ENCODE measurements at places on chromosomes 16 and 17.

GRCh38 chr16:28974437-28975157, at the start of gene SPNS1:
Gene SPNS1 (plus strand): TSS chr16:28974778. CDS start chr16:28975152, 374 bp downstream.
- DNase-seq = peak; percentile 83

- DNase-seq = no peak
Measured at GRCh38 chr17:73645050-73645871, 1.0 kb upstream of the SDK2 start.

DNA sequence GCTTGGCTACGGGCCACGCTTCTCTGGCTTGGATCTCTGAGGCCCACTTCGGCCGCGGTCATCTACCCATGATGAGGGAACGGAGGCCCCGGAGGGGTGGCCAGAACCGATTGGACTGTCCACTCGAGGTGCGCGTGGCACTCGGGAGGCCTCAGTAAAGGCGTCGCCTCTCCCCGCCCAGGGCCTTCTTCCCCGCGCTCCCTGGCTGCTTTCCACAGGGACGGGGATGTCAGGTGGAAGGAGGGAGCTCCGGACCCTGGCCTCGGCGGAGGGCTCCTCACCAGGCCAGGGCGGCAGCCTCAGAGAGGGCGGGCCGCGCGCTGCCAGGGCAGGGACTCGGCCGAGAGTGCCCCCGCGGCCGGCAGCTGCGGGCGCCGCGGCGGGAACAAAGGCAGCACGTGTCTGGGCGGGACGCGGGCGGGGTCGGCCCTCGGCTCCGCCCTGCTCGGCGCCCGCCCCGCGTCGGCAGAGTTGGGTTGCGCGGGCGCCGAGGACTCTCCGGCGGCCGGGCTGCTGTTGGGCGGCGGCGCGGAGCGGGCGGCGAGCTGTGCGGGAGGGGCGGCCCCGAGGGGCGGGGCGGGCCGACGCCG, 587 bp upstream of the CDK5R1 start:
- DNase-seq = peak; percentile 27

DNA sequence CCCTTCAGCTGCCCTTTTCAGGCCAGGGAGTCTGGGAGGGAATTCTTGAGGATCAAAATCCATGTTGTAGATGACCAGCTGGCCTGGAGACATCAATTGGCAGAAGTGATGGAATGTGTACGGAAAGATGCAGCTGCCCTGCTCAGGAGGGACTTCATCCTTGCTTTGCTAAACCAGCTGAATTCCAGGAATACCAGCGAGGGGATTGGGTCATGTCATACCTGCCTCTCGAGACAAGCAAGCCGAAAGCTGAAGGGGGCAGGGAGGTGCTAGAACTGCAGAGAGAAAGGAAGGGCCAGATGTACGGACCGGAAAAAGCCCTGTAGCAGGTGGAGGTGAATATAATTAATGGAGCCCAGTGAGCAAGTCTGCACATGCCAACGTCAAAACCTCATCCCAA, 25.6 kb upstream of the NTN1 start:
- no peak for DNase-seq

DNA sequence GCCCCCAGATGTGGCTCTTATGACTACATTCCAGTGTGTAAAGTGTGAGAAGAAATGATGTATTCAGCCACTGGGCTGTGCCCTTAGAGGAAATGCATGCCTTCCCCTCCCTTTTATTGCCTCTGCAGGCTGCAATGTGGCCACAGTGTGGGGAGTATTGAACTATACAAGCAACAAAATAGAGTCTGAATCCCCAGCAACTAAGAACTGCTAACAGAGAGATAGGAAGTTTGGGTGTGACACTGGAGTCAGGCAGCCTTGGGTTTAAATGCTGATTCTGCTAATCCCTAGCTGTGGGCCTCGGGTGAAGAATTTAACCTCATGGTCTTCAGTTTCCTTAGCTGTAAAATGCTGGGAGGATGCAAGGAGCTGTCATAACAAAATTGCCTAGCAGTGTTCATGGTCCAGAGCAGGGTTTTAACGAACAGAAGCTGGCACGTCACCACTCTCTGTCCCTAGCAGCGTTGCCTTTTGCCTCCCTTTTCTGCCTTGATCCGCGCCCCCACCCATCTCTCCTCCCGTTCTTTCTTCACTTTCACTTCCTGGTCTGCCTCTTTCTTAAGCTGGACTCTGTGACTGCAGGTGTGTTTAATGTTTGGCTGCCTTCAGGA, 50.3 kb downstream of the KPNA2 start:
- no peak for DNase-seq

DNA sequence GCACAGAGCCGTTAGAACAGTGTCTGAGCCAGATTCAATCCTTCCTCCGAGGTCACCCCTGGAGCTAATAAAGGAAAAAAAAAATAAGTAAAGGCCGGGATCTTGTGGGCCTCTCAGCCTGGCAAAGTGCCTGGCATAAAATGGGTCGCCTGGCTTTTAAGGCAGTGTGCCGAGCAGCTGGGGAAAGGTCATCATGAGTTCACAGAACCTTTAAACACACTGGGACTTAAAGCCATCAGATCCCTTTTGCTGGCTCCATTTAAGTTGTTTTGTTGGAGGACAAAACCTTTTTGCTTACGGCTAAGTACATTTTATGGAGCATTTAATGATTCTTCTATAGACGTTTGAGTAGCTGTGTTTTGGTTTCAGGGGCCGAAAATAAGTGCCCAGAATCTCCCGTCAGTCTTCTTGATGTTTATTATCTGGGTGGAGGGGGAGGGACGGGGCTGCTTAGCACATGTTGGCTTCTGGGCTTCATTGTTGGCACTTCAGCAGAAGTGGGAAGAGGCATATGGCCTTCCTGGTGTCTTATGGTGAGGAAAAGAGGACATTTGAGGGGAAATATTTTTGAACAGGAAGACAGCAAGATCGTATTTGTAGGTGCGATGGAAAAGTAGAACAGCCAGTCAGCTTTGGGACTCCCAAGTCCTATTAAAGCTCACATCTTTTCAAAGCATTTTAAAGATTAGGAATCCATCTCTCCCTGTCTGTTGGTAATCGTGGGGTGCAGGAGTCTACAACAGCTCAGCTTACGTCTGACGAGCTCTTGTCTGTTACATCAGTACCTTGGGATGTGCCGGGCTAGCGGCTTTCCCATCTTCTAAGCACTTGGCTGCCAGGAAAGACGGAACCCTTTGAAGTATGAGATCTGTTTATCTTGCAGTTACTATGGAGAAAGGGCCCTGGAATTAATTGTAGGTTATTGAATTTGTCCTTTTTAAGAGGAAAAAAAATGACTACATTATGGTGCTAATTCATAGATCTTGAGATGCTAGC, 31.1 kb downstream of the RBFOX1 start:
- DNase-seq = no peak

- no peak for DNase-seq
Measured at GRCh38 chr16:84315422-84315821, 20.7 kb downstream of the WFDC1 start.

DNA sequence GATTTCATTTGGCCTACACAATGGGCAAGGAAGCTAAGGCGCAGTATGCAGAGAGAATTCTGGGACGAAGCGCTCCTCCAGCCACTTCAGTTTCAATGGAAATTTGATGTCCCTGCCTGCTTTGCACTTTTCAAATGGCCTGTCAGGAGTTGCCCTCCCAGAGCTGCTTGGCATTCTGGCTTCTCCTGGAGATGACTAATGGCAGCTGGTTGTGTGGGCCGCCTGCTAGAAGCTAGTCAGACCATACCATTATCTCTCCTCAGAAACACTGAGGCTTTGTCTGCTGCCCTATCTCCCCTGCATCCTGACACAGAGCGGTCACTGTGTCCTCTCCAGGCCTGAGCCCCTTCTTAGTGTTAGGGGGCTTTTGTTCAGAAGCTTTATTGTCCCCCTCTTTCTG, 180.1 kb downstream of the SPECC1 start:
- no peak for DNase-seq

GRCh38 chr17:7704601-7705268, at the start of gene EFNB3:
Gene EFNB3 (plus strand): TSS chr17:7705202. CDS start chr17:7705599, 397 bp downstream.
- peak; percentile 49 for DNase-seq

GRCh38 chr17:19590912-19591551, 57.4 kb downstream of the SLC47A1 start:
- DNase-seq = no peak

DNA sequence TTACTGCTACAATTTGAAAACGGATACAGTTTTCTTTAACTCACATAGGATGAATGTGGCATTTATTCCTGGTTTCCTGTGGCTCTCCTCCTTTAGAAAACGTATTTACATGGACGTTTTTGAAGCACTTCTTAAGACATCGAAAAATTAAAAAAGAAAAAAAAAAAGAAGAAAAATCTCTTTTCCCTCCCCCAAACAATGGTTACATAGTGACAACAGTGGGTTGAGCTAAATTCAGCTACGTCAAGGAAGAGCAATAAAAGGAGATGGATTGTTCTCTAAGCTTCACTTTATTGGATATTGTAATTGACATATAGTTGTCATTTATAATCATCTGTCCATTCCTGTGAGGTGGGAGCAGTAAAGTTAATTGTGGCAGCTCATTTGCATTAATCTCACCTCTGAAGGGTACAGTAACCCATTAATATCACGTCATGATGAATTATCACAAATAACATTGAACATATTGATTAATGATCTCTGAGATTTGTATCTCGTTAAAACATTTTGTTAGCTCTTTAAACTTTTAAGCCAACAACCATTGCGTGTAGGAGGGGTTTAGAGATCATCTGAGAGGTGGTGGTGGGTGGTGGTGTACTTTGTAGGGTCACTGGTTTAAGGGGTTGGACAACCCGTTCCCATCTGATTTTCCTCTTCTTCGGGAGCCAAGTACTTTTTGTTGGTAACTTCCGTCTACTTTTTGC, 184.2 kb downstream of the WWOX start:
- no peak for DNase-seq

- DNase-seq = no peak
Measured at GRCh38 chr16:3358871-3359270, 3.2 kb downstream of the OR2C1 start.

- DNase-seq = no peak
Measured at GRCh38 chr17:41518031-41518430, 659 bp downstream of the KRT15 start.

DNA sequence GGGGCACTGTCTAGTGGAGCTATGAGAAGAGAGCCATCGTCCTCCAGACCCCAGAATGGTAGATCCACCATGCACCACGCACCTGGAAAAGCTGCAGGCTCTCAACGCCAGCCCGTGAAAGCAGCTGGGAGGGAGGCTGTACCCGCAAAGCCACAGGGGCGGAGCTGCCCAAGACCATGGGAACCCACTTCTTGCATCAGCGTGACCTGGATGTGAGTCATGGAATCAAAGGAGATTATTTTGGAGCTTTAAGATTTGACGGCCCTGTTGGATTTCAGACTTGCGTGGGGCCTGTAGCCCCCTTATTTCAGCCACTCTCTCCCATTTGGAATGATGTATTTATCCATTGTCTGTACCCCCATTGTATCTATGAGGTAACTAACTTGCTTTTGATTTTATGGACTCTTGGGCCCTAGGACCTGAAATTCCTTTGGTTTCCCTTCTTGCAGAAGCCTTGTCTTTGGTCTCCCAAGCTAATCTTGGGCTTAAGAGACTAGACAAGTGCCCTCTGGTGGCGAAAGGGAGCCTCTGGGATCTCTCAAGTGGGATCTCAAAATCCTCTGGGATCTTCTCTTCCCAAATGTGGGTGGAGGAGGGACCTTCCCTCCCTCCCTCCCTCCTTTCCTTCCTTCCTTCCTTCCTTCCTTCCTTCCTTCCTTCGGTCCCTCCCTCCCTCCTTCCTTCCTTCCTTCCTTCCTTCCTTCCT, 58.2 kb upstream of the HAPSTR1 start:
- DNase-seq = no peak

GRCh38 chr17:76714822-76715495, 4.2 kb upstream of the MXRA7 start:
- DNase-seq = no peak

GRCh38 chr17:49708515-49709183, 885 bp upstream of the SLC35B1 start:
- no peak for DNase-seq

All from NCI-H1048 (cell line).